ENCODE measurements at places on chromosomes 2 and 18.

- no peak for DNase-seq
These were observed 25.1 kb downstream of the STEAP3 start for GRCh38 chr2:119248751-119249150.

GRCh38 chr18:23238651-23239349, 103.5 kb downstream of the CABLES1 start:
- no peak for DNase-seq

GRCh38 chr2:234996069-234996940, 44.5 kb downstream of the SH3BP4 start:
- DNase-seq: no peak

DNA sequence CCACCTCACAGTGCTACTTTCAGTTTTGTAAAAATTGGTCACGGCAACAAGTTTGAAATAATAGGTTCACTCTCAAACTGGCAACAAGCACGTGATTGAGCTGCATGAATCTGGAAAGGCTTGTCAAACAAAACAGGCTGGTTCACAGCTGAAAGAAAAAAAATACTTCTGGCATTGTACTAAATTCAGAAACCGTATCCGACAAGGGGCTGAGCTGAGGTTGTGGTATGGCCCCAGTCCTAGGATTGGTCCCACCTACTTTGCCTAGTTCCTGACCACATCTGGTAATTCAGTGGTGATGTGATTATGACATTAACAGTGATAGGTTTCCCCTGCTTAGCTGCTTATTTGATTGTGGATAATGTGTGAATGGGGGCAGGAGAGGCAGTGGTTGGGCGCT, 326.5 kb upstream of the THUMPD2 start:
- DNase-seq: no peak

GRCh38 chr18:34918856-34919255, 122.4 kb upstream of the MAPRE2 start:
- DNase-seq: no peak

- no peak for DNase-seq
These were observed 190.1 kb downstream of the TTC32 start for GRCh38 chr2:19711470-19712372.

DNA sequence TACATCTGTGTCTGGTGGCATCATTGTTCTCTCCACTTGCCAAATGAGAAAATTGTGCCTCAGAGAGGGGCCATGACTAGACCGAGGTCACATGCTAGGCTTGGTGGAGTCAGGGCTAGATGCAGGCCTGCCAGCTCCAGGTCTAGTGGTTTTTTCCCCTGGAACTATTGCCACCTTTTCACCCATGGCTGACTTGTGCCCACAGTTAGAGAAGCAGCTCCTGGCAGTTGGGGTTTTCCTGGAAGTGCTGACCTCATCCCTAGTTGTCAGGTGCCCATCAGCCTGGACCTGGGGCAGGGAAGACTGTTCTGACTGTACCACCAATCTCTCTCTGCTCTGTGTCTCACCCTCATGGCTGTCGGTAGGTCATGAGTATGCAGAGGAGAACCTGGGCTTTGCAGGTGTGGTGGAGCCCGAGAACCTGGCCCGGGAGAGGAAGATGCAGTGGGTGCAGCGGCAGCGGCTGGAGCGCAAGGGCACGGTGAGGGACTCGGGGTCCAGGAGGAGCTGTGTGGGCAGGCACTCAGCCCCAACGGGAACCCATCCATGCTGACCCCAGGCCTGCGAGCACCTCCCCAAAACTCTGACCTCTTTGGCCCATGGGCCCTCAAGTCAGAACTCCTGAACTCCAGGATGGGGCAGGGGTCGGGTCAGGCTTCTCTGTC, 12.4 kb upstream of the CATIP start:
- DNase-seq: no peak

DNA sequence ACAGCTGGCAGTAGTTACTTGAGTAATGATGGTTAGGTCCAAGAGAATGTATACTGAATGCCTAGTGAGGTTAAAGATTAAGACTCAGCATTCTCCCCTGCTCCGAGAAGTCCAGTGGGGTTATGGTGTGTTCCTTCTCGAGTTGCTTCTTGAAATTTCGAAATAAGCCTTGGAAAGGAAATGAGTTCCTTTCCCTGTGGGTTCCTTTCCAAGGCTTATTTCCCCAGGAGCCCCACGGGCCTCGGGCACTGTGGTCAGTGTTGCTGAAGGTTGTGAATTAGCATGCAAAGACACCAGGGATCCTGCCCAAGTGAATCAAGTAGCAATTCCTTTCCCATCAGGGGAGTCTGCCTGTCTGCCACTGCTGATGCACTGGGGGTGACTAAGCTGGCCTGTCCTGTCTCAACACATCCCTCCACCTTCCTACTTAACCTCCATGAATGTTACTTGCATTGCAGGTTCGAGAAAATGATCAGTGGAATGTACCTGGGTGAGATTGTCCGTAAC, 53.6 kb downstream of the HK2 start:
- no peak for DNase-seq

GRCh38 chr2:79977792-79978191, 326.8 kb downstream of the LRRTM1 start:
- DNase-seq: no peak

- DNase-seq: no peak
These were observed 37.8 kb downstream of the CYP26B1 start for GRCh38 chr2:72109904-72110303.

DNA sequence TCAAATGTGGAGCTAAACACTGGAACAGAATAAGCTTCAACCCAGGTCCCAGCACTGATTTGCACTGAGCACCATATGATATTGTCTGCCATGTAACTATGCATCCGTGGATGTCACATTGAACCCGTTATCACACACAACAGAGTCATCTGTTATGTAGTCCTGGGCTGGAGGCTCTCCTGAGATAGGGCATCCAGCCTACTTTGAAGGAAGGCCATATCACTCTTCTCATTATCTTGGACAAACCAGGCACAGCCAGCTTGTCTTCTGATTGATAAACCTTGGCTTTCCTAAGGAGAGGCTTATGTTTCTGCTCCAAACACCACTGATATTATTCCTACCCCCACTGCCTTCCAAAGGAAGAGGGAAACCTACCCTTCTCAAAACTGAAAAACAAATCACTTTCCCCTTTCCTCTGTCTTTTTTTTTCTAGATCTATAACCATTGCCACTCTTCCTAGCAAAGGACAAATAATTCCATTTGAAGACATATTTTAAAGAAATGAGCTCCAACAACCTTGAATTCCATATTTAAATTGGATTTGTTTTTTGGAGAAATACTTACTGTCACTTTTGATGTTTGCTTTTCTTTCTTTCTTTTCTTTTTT, 16.4 kb downstream of the RSAD2 start:
- DNase-seq: no peak

GRCh38 chr18:24860978-24861680, 400.7 kb downstream of the HRH4 start:
- no peak for DNase-seq

Data from stimulated activated CD4-positive, alpha-beta T cell treated with anti-CD3 and anti-CD28 coated beads, Interleukin-1b, Interleukin-23, amount 100 ng/mL, for 1 hour (primary cell).